ENCODE measurements at places on chromosomes 5 and 9.

DNA sequence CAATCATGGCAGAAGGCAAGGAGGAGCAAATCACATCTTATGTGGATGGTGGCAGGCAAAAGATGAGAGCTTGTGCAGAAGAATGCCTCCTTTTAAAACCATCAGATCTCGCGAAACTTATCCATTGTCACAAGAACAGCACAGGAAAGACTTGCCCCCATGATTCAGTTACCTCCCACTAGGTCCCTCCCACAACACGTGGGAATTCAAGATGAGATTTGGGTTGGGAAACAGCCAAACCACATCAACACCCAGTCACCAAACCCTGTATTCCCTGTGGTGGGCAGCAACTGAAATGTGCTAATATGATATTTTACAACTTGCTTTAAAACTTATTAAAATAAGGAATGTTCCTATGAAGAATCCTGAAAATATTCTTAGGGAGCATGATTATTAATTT, 54.2 kb downstream of the RASGRF2 start:
- DNase-seq = no peak

DNA sequence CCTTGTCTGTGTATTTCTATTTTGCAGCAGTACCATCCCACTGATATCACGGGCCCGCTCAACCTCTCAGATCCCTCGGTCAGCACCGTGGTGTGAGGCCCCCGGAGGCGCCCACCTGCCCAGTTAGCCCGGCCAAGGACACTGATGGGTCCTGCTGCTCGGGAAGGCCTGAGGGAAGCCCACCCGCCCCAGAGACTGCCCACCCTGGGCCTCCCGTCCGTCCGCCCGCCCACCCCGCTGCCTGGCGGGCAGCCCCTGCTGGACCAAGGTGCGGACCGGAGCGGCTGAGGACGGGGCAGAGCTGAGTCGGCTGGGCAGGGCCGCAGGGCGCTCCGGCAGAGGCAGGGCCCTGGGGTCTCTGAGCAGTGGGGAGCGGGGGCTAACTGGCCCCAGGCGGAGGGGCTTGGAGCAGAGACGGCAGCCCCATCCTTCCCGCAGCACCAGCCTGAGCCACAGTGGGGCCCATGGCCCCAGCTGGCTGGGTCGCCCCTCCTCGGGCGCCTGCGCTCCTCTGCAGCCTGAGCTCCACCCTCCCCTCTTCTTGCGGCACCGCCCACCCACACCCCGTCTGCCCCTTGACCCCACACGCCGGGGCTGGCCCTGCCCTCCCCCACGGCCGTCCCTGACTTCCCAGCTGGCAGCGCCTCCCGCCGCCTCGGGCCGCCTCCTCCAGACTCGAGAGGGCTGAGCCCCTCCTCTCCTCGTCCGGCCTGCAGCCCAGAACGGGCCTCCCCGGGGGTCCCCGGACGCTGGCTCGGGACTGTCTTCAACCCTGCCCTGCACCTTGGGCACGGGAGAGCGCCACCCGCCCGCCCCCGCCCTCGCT, 1.9 kb downstream of the LRRC26 start:
- DNase-seq = no peak

DNA sequence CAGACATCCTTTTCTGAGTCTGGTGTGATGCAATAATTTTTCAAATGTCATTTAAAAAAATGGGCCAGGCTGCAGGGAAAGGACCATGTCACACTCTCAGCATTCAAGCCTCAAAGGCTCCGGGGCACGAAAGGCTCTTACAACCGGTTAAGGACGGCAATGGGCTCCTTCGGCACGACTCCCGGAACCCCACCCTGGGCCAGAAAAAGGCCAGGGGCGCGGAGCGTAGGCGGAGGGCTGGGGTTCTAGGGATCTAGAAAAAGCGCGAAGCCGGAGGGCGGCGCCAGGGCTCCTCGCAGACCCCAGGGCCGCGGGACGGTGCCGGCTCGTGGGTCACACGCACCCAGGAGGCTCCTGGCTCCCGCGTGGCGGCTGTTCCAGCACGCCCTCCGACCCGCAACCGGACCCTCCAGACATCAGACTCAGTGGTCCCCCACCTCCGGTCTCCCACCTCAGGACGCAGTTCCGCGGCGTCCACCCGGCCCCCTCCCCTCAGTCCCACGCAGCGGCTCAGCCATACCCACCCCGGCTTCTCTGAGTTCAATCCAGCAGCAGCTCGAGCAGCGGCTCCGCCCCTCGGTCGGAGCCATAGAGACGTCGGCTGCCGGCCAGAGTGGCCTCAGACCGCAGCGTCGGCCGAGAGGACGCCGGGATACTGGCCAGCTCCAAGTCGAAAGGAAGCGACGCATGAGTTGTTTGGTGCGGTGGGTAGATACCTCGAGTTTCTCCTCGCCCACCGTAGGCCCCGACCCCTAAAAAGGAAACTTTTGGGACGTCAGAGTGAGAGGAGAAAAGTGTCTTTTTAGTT, at the start of gene TMEM267:
Gene TMEM267, minus strand, starts transcription at position 568 of the 808 bp plus-strand sequence. CDS start 29,896 bp downstream, outside the sequence.
- peak; percentile 52 for DNase-seq

DNA sequence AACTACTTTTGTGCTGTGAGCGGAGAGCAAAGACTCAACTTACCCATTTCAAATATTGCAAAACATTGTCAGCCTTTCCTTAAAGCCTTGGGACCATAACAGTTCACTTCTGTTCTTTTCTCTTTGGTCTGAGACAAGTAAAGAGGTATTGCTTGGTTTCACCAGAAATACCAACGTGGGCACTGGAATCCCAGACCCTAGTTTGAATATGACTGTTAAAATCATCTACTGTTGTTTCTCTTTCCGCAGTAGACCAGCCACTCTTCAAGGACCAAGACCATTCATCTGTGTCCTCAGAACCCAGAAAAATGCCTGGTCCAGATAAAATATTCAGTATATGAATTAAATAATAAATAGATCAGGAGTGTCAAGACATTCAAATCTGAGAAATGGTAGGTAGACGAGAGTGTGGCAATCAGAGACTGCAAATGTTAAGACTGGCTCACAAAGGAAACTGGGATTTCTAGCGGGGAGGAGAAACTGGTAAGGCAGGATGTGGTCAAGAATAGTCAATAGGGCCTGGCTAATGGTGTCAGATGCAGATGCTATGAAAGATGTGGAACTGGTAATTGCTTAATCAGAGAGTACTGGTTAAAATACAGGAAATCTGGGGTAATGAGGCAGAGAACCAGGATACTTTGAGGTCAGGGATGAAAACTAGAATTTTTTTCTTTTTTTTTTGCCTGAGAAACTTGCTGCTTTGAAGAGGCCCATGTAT, 82.1 kb upstream of the IL33 start:
- DNase-seq = no peak

- DNase-seq = no peak
Measured at GRCh38 chr5:133889271-133889905, 79.0 kb downstream of the C5orf15 start.

DNA sequence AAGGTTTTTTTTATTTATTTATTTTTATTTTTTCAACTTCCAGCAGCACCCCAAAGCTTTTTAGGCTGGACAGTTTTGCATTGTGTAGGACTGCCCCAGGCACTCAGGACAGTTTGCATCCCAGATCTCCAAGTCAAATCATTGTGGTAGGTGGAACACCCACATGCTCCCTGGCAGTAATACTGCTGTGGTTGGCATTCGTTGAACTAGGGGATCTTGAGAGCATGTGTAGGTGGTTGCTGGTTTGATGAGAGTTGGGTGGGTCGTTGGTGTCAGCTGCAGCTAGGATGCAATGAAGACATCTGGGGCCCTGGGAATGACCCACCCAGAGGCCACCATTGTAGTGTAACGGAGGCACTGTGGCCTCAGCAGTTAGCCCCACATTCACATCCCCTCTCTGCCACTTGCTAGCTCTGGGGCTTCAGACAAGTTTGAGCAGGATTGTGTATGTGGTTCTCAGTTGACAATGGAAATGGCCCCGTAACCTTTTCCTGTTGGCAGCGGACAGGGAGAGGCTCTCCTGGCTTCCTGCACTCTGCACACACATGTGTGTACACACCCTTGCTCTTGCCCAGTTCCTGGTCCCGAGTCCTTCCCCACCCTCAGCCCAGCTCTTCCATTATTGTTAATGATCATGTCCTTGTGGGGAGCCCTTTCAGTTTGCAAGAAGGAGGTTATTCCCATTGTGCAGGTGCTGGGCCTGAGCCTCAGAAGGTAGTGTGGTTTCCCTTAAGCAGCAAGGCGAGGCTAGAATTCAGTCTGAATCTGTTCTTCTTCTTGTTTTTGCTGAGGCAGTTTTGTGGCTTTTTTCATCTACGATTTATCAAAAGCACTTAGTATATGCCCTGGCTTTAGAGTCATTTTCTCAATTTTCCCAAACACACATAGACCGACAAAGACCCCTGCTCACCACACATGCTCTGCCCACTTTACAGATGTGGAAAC, 46.5 kb downstream of the PPARGC1B start:
- DNase-seq = no peak

DNA sequence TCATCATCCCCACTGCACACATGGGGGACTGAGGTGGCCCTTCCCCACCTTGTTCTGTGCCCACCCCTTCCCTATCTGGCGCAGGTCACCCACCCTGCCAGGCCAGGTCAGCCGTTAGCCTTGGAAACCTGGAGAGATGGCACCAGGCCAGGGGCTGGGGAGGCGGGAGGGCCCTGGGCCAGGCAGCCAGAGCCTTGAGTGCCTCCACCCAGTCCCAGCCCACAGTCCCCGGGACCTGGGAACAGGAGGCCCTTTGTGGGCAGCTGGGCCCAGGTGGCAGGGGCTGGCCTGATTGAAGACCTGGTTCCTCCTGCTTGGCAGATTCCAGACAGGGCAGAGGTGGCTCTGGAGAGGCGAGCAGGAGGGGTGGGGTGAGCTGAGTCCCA, 70.6 kb downstream of the LRSAM1 start:
- no peak for DNase-seq

- no peak for DNase-seq
Measured at GRCh38 chr5:158698023-158698639, 401.6 kb downstream of the EBF1 start.

GRCh38 chr5:82707741-82708140, 369.5 kb downstream of the TMEM167A start:
- DNase-seq = no peak

DNA sequence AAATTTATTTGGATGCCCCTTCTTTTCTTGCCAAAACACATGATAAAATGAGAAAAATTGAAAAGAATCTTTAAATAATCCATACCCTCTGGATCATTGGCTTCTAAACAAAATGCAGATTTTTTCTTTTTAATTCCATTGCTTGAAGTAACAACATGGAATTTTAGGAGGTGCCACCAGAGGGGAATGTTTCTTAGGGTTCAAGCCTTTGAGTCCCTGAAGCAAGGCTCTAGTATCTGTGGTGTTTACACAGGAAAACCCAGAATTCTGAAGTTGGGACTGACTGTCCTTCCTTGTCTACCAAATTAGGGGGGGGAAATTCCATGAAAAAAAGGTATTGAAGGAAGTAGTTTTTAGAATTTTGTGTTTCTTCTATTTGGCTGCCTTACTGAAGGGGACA, 69.4 kb downstream of the LMNB1 start:
- DNase-seq = no peak

DNA sequence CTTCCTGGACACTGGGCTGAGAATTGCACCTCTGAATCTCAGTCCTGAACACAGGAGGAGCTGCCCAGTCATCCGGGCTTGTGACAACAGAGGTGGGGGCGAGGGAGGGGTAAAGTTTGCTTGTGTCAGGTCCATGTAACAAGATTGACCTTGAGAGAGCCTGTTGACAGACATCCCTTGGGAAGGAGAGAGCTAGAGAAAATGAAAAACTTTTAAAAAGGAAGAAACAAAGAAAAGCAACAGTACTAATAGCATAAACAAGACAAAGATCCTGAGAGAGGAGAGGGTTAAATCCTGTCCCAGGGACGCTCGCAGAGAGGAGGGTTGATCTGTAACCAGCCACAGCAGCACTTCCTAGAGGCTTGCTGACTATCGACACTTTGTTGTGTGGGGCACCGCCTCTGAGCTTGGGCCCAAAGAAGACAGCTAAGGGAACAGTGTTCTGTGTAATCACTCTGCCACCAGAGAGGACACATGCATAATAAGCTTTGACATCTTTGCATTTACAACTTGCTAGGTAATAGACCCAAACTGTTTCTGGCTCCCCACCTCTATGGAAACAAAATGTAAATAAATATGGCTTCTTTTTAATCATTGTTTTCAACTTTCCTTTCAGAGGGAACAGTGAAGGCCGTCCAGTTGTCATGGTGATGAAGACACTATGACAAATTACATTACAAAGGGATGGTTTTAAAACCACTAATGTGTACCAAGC, 363.7 kb downstream of the CSNK1G3 start:
- no peak for DNase-seq
